NCI-H510A (cell line): ENCODE measurements at places on chromosomes 1 and 21.

GRCh38 chr1:58576325-58576726 is 726 bp downstream of the TACSTD2 start:
- no peak for DNase-seq

DNA sequence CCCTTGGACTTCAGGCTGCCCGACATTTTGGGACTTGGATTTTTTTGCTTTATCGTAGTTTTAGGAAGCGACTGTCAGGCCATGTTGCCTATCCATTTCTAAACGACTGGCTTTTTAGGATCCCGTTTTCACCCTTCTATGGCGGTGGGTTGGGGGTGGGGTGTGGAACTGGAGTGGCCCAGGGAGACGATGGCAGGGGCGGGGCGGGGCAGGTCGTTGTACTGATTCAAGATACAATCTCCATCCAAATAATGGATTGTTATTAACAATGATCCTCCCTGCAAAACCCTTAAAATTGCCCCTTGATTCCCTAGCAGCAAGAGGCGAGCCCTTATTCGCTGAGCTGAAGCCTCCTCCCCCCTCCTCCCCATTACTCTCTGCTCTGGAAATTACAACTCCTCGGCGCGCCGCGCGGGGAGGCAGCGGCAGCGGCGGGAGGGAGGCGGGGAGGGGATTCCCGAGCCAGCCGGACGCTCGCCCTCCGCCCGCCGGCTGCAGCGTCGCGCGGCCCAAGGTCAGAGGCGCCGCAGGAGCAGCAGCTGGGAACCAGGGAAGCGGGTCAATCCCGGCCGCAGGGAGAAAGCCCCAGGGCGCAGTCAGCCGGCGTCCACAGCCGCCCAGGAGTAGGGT is at the start of gene TRIM67:
TRIM67 (plus strand) TSS at position 392 of the 630 bp plus-strand sequence. CDS start 912 bp downstream, outside the sequence.
- peak; percentile 73 for DNase-seq

DNA sequence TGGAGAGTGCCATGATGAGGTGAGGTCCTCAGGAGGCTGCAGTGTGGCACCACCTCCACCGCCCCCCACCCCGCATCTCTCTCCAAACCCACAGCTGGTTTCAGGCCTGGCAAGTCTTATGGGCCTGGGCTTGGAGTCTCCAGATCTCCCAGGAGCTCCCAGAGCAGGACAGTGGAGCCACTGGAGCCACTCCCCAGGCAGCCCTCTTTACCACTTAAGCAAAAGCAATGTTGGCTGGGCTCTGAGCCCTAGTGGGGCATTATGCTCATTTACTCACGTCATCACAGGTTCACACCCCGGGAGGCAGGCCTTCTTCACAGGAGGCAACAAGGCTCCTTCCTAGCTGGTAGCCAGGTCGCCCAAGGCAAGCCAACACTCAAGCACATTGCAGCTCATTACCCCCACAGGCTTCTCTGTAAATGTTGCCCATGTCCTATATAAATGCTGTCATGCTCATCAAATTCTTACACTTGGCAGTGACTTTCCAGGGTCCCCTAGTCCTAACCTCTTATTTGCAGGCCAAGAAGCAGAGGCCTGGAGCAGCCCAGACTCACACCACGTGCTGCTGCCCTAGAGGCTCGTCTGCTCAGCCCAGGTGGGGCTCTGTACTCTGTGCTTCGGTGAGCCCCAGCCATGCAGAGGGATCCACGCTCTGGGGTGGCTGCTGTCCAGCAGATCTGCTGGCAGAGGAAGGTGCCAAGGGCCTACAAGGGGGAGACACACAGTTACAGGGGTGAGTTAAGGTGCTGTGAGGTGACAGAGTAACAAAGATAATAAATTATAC is 459.3 kb downstream of the MATN1 start:
- DNase-seq = no peak

- DNase-seq = no peak
Observed at GRCh38 chr1:234683861-234684632, 74.1 kb upstream of the IRF2BP2 start.
